Esophagus (tissue), 2 donors: ENCODE measurements at places on chromosomes 12 and 14. TPM values are rescaled to one million over a fixed set of nuclear protein-coding genes. Genes with fewer than 3 reads are reported as not detected.

The TM7SF3 gene
- 43.3 TPM for polyA plus RNA-seq

The SLC5A8 gene
- polyA plus RNA-seq = 0.04 TPM

The MYO1H gene
- polyA plus RNA-seq = 0.62 TPM

The CBLN3 gene
- polyA plus RNA-seq = 0.75 TPM

The TMTC1 gene
- polyA plus RNA-seq = 1.6 TPM

The TSPAN9 gene
- 8.2 TPM for polyA plus RNA-seq

The GNPTAB gene
- polyA plus RNA-seq = 9.7 TPM

The KLHL33 gene
- 0.06 TPM for polyA plus RNA-seq

The NUDT14 gene
- 16.1 TPM for polyA plus RNA-seq

The A2M gene
- polyA plus RNA-seq = 60.4 TPM
